CD4-positive, alpha-beta T cell treated with Interleukin-15 for 1 hour (primary cell): ENCODE measurements at places on chromosomes 1 and 21.

GRCh38 chr21:26943921-26944320, 23.0 kb downstream of the ADAMTS5 start:
- DNase-seq: no peak

DNA sequence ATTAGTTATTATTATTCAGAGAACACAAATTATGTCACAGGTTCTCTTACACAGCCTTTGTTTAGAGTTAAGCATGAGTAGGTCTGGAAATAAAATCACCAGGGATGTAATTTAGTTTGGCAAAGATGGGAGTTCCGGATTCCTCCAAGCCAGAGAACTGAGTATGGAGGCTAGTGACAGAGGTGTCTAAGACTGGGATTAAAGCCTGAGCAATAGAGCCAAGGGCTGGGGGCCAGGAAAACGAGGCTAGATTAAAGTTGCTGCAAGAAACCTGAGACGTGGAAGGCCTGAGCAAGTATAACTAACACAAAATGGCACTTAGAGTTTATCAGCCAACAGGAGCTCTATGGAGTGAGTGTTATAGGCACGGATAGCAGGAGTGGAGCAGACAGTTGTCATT, 381.6 kb downstream of the SRGAP2C start:
- no peak for DNase-seq

DNA sequence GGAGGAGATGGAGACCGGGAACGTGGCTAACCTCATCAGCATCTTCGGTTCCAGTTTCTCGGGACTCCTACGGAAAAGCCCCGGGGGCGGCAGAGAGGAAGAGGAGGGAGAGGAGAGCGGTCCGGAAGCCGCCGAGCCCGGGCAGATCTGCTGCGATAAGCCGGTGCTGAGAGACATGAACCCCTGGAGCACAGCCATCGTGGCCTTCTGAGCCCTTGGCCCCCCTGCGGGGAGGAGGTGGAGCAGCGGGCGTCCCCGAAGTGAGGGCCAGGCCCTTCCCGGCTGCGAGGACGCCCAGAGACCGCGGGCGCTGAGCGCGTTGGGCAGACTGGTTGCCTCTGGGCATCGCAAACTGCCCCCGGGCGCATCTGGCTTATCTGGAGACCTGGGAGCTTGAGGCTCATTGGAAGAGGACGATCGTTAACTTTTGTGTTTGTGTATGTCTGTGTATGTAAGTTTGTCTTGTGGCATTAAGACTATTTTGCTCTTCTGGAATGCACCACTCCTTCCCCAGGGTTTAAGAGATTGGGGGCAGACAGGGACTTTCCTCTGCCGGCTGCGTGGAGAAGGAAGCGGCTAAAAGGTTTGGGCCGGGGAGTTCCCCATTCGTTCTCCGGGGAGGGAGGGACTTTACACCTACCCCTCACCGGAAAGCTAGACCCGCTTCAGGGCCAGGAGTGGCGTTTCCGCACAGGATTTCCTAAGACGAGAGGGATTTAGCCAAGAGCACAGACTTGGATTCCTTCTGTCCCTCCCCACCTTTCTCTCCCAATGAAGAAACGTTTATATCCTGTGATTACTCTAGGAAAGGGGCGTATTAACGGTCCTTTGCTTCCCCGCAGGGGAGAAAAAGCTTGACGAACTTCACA, 1.4 kb downstream of the IER5 start:
- peak; percentile 91 for DNase-seq

GRCh38 chr1:20114021-20114648, 5.2 kb downstream of the PLA2G2D start:
- DNase-seq: no peak

DNA sequence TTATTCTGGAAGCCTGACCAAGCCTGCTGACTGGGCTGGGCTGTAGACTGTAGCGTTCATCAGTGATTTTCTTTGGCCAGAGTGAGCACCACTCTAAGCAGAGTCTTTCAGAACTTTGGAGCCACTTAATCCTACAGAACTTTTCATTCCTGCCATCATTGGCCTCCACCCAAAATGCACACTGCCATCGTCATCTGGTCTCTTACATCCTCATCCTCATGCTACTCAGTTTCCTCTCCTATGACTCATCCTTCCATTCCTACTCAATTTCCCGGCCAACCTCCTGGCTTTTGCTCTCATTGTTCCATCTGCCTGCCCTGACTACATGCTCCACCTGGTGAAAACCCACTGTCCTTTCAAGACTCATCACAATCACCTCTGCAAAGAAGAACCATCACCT, 233.8 kb upstream of the USP25 start:
- DNase-seq: no peak

DNA sequence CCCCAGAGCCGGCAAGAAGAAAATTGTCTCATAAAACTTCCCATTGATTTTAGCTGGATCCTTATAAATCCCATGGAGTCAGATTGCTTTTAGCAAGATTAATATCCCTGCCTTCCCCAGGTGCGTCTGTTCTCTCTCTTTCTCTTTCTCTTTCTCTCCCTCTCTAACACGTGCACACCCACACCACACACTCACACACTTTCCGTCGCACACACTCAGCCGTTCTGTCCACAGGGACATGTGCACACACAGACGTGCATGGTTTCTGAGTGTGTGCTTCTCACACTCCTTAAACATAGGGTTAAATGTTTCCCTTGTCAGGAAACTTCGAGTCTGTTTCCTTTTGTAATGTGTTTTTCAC, 98.7 kb upstream of the NFIA start:
- DNase-seq: no peak

GRCh38 chr1:204307334-204307883, 52.3 kb downstream of the PLEKHA6 start:
- no peak for DNase-seq

DNA sequence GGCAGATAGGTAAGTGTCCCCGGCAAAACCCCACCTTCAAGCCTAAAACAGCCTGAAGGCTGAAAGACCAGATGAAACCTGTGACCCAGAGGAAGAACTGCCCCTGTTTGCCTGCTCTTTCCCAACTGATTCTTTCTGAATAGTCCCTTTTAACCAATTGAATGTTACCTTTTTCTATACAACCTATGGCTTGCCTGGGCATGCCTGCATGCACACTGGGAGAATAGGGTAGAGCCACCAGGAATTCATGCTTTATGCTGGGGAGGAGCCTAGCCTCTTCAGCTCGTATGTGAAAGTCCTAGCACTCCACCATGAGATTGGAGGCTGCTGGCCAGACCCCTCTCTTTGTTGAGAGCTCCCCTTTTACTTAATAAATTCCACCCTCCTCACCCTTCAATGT, 340.0 kb downstream of the PTBP2 start:
- DNase-seq: no peak

GRCh38 chr1:235468004-235468403, 36.2 kb downstream of the B3GALNT2 start:
- DNase-seq: no peak

DNA sequence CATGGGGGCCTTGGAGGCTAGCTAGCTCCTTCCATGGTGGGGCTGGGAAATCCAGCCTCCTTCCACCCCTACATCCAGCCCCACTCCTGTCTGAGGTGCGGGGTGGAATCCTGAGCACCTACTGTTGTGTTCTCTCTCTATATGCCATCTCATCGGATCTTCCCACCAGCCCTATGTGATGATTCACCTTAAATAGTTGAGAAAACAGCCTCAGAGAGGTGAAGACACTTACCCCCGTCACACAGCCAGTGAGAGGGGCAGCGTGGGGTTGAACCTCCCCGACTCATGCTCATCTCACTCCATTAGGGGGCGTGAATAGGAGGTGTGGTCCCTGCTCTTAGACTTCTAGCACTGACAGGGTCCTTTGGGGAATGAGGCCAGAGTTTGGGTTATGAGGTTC, 31.0 kb upstream of the ACTL8 start:
- no peak for DNase-seq

- DNase-seq: no peak
Observed at GRCh38 chr1:228455715-228456114, 31.5 kb upstream of the RNF187 start.

- DNase-seq: no peak
Observed at GRCh38 chr1:183758913-183759312, 46.0 kb upstream of the RGL1 start.
